ENCODE measurements at places on chromosomes 6 and 20.

- DNase-seq = no peak
These were observed 160.8 kb downstream of the PDE7B start for GRCh38 chr6:136012198-136012887.

DNA sequence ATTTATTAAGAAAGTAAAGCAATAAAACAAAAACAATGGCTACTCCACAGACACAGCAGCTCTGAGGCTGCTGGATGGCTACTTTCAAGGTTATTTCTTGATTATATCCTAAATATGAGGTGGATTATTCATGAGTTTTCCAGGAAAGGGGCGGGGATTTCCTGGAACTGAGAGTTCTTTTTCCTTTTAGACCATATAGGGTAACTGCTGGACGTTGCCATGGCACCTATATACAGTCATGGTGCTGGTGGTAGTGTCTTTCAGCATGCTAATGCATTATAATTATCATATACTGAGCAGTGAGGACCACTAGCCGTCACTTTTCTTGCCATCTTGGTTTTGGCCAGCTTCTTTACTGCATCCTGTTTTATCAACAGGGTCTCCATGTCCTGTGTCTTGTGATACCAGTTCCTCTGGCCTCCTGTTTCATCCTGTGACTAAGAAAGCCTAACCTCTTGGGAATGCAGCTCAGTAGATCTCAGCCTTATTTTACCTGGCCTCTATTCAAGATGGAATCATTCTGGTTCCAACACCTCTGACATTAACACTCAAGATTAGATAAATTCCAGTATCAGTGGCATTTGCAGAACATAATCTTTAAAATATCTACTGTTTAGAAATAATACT lies 32.3 kb upstream of the TRDN start:
- DNase-seq = no peak

DNA sequence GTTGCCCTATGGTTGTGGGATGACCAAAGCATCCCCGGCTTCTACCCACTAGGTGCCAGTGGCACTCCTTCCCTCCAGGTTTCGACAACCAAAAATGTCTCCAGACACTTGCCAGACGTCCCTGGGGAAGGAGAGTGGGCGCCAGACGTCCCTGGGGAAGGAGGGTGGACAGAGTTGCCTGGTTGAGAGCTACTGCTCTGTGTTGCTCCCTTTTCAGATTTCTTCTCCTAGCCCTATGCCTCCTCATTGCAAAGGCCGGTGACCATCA lies 13.1 kb downstream of the LRRC73 start:
- DNase-seq = no peak

- DNase-seq = no peak
These were observed 295.7 kb downstream of the C6orf118 start for GRCh38 chr6:165013701-165014100.

GRCh38 chr20:43349841-43350240 lies 107.9 kb upstream of the SRSF6 start:
- no peak for DNase-seq

- DNase-seq = no peak
These were observed 118.2 kb upstream of the PRSS16 start for GRCh38 chr6:27129095-27129815.

- DNase-seq = no peak
These were observed 659.7 kb upstream of the FLRT3 start for GRCh38 chr20:14996883-14997672.
